ENCODE measurements at places on chromosomes 1 and 21.

- DNase-seq = no peak
These were observed 509 bp downstream of the ADAMTS4 start for GRCh38 chr1:161198194-161198896.

- DNase-seq = no peak
These were observed 16.3 kb downstream of the ARHGEF16 start for GRCh38 chr1:3470650-3471355.

DNA sequence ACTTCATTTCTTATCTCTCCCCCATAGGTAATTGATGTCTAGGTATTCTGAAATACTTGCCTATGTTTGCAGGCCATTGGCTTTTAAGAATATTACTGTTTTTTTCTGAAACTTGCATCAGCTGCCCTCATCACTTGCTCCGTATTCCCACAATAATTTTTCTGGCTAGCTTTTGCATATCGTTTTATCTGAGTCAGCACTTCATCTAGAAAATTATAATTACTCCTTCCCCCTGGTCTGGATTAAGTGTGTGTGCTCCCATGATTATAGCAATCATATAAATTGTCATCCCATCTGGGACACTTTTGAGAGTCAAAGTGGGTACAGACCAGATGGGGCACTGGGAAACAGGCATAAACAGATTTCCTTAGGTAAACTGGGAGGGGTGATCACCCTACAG lies 583.2 kb upstream of the B3GALT2 start:
- no peak for DNase-seq

GRCh38 chr1:151838222-151839081 lies 1.2 kb downstream of the C2CD4D start:
- no peak for DNase-seq

GRCh38 chr1:203181586-203182386 lies 4.7 kb downstream of the CHI3L1 start:
- no peak for DNase-seq

DNA sequence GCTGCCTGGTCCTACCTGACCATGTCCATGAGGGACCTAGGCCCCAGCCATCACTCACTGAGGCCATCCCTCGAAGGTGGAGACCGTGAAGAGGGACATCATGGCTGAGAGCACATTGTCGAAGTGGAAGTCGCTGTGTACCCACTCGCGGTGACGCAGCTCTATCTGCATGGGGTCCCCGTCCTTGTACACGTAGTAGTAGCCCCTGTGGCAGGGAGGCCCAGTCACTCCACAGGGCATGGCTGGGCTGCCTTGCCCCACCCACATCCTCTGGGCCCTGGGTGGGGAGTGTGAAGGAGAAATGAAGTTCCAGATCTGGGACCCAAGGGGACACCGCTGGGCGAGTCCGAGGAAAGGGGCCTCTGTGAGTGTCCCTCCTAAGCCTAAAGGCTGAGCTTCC lies 38.4 kb upstream of the KIF21B start:
- DNase-seq = no peak

DNA sequence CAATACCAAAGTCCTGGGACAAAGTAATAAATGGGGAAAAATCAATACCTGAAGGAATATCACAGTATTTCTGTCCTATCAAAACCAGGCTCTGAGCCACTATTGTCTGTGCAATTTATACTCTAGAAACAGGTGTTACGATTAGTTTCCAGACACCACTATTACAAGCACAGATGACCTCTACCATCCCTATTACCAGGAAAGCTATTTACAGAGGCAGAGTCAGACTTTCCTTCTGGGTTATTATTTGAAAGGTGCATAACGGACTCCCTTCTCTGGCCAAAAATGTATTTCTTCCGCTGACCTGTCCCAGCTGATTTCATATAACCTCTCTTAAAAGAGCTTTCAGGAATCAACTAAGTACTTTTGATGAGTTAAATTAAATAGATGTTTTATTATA lies 154.6 kb upstream of the LRRC7 start:
- DNase-seq = no peak

- DNase-seq = no peak
These were observed 109.5 kb downstream of the KCNK1 start for GRCh38 chr1:233723387-233723786.

DNA sequence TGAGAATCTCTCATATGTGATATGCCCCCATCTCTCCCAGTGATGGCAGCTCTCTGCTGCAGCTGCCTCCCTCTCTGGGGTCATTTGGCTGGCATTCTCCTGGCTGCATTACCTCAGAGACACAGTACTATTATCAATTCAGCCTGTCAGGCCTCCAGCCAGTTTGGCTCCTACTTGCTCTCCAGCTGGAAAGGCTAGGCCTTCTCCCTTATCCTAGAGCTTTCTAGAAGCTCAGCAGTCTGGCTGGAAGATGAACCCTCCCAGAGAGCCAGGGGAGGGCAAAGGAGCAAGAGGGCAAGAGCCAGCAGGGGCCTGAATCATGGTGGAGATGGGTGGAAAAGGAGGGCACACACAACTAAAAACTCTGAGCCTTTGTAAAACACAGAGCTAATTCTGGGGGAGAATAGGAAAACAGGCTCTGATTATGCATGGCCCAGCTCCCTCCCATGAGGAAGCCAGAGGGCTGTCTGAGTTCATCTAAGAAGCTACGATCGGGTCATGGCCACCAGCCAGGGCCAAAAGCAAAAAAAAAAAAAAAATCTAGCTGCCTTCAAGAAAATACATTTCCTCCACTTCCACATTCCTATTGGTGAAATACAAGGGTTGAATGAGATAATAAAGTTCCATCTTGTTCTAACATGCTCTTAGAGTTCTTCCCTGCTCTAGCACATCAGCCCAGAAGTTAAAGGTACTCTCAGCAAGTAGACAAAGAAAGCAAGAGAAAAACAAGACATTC lies 8.8 kb downstream of the LAMB3 start:
- no peak for DNase-seq

DNA sequence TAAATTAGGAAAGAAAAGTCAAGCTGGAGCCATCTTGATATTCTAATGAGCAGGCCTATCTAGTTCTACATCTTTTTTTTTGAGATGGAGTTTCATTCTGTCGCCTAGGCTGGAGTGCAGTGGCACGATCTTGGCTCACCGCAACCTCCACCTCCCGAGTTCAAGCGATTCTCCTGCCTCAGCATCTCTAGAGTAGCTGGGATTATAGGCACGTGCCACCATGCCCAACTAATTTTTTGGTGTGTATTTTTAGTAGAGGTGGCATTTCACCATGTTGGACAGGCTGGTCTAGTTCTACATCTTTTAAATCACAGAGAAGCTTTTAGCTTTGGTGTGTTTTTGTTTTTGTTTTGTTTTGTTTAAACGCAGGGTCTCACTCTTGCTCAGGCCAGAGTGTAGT lies 6.8 kb downstream of the TMEM69 start:
- no peak for DNase-seq

- DNase-seq = no peak
These were observed 112.1 kb downstream of the HMGB4 start for GRCh38 chr1:33975961-33976360.

- no peak for DNase-seq
These were observed 147.7 kb upstream of the IVNS1ABP start for GRCh38 chr1:185464777-185465176.

DNA sequence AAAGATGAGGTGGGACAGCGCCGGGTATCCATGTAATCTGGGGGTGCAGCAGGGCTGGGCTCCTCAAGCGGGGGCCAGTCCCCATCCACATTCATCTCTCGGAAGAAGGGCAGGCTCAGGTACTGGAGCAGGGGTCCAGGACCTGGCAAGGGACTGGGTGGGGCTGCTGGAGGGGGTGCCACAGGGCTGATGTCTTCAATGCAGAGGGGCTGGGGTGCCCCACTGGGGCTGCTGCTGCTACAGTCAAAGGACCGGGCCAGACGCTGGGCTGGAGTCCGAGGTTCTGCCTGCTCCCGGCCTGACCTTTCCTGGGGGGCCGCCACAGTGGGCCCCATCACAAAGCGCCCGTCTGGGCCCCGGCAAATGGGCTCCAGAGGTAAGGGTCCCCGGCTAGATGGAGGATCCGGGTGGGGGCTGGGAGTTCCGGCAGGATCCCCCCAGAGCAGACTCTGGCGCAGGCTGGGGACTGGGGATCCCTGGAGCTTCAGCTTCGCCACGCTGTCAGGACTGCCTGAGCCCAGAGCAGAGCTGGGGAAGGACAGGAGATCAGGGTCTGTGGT lies 3.3 kb upstream of the TAGLN2 start:
- DNase-seq = no peak

GRCh38 chr21:16588433-16588860 lies 858.7 kb downstream of the USP25 start:
- peak; percentile 39 for DNase-seq

- DNase-seq = no peak
These were observed 16.6 kb downstream of the IFI6 start for GRCh38 chr1:27655151-27655937.

DNA sequence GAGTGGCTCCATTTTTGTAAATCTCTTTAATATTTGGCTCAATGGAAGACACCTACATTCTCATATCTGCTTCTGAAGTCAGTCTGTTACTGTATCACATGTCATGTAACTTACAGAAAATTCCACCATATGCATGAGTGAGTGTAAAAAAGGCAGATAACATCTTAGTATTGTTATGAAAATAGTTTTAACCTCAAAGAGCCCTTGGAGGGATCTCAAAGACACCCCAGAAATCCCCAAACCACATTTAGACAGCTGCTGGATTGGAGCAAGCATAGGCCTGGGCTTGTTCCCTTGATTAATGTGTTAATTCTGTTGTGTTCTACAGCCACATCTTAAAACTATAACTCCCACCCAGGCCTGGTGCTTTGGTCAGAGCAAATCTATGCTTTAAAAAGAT lies 16.9 kb downstream of the MACO1 start:
- DNase-seq = no peak

- DNase-seq = no peak
These were observed 333.8 kb downstream of the NUF2 start for GRCh38 chr1:163655565-163655964.

DNA sequence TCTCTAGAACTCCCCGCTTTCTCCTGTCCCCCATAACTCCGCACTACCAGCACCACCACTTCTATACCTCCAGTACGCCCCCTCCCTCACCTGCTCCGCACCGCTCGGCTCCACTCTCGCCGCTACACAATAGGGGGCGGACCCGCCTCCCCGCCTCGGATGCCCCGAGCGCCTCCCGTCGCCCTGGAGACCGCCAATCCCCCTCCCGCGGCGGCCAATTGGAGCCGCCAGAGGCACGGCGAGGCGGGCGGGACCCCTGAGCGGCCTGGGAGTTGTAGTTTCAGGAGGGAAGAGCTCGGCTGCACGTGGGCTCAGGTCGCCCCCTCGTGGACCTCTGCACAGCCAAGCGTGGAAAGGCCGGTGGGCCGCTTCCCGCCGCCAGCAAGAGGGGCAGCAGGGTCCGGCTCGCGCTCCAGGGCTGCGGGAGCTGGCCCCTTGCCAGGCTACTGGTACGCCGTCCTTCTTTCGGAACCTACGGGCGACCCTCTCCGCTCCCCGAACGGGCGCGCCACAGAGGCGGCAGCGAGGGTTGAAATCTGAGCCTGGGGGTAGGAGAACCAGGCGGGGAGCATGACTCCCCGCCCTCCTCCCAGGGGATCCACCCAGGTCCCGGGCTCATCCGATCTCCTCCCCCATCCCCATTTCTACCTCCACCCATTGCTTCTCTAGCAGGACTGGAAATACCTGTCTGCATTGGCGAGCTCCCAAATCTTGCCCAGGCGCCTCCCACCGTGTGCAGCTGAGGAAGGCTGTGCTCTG lies at the start of gene IGSF9:
TSS of gene IGSF9 (minus strand) at position 131 of the 759 bp plus-strand sequence. CDS start 2,159 bp downstream, outside the sequence.
- DNase-seq = peak; percentile 41

DNA sequence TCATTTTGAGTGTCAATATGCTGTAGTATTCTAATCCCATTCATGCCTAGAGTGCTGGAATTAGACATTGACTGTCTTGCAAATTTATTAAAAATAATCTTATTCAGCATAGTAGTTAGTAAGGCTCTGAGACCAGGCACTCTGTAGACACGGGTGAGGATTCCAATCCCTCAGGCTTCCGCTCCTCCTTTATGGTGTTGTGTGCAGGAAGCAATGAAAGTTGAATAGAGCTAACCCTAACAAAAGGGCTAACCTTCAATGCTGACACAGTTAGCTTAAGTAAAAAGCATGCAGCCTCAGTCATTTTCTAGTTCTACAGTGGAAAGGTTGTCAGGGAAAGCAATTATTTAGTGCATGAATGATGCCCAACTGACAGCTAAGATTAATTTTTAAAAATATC lies 199.6 kb upstream of the SGIP1 start:
- DNase-seq = no peak

DNA sequence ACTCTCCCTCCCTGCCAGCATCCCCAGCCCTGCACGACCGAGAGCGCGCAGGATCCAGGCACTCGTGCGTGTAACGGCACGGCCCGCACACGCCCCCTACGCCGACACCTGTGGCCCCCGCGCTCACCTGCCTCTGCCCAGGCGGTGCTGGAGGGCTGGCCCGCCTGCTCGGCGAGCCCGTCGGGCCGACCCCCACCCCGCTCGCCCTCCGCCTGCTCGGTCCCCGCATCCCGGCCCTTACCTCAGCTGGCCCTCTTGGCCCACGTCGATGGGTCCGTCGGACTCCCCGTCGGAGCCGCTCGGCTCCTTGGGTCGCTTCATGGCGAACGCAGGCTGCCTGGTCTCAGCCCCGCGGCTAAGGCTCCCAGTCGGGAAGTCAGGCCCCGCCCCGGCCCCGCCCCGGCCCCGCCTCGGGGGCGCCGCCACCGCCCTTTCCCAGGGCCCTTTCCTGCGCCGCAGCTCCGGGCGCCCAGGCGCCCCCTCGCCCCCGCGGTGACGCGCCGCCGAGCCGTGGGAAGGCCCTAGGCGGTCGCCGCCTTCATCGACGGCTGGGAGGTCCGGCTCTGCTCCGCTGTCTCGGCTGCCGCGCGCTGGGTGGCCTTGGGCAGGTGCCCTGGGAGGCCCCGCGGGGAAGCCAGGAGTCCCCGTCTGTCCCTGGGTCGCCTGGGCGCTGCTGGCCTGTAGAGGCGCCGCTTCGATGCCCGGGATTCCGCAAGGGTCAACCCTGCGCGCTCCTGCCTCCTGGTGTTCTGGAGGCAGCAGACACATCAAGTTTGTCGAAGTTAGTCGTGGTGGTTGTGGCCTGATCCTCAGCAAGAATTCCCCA lies at the start of gene HEYL:
TSS of gene HEYL (minus strand) at position 339 of the 826 bp plus-strand sequence. CDS start at position 321, 18 bp downstream.
- no peak for DNase-seq

Measured in HFF-Myc (cell line).